ENCODE measurements at places on chromosomes 6 and 20.

- H3K36me3 ChIP-seq: no peaks in the 10 kb centered on the region
- H3K4me3 ChIP-seq: no peak overlapping the region
- H3K4me1 ChIP-seq: no peaks in the 10 kb centered on the region
- H3K27ac ChIP-seq: no peak overlapping the region
- H3K27me3 ChIP-seq: no peaks in the 10 kb centered on the region
Measured at GRCh38 chr20:13068336-13068735, 59.6 kb downstream of the SPTLC3 start.

- no peaks in the 10 kb centered on the region for H3K4me1 ChIP-seq
- H3K27ac ChIP-seq: no peak overlapping the region
- H3K36me3 ChIP-seq: no peaks in the 10 kb centered on the region
- no peak overlapping the region for H3K4me3 ChIP-seq
Measured at GRCh38 chr6:138397128-138398122, 6.6 kb upstream of the HEBP2 start.

GRCh38 chr6:84065693-84066290 is 32.2 kb downstream of the MRAP2 start:
- H3K27ac ChIP-seq: no peak overlapping the region
- H3K27me3 ChIP-seq: no peaks in the 10 kb centered on the region
- H3K36me3 ChIP-seq: no peaks in the 10 kb centered on the region
- DNase-seq: no peak

- DNase-seq: no peak
- no peak overlapping the region for H3K4me3 ChIP-seq
- no peaks in the 10 kb centered on the region for H3K36me3 ChIP-seq
- peaks cover 11% of the 10 kb centered on the region for H3K4me1 ChIP-seq
- no peaks in the 10 kb centered on the region for H3K27me3 ChIP-seq
- H3K27ac ChIP-seq: no peak overlapping the region
Measured at GRCh38 chr20:53647286-53647821, 53.7 kb upstream of the ZNF217 start.

GRCh38 chr6:114421199-114421598 is 78.4 kb upstream of the HS3ST5 start:
- H3K4me3 ChIP-seq: no peak overlapping the region
- DNase-seq: no peak
- H3K27me3 ChIP-seq: no peaks in the 10 kb centered on the region
- no peaks in the 10 kb centered on the region for H3K36me3 ChIP-seq
- no peak overlapping the region for H3K27ac ChIP-seq
- no peaks in the 10 kb centered on the region for H3K4me1 ChIP-seq

DNA sequence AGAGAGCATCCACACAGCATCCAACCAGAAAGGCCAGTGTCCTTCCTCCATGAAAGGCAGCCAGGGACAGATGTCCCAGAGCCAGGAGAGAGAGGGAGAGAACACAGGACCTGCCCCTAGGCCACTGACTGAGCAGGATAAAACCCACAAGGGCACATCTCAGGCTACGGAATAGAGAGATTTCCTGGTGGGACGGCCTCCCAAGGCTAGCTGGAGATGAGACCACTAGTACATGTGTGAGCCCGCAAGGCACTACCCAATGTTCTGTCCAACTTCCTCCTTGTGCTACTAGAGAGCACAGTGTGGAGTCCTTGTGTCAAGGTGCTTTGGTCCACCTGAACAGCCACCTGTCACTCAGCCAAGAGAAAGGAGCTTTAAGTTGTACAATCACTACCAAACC is 44.2 kb downstream of the PLCG1 start:
- H3K27me3 ChIP-seq: no peaks in the 10 kb centered on the region
- DNase-seq: no peak
- peaks cover 8% of the 10 kb centered on the region for H3K4me1 ChIP-seq
- H3K4me3 ChIP-seq: no peak overlapping the region
- H3K36me3 ChIP-seq: no peaks in the 10 kb centered on the region

DNA sequence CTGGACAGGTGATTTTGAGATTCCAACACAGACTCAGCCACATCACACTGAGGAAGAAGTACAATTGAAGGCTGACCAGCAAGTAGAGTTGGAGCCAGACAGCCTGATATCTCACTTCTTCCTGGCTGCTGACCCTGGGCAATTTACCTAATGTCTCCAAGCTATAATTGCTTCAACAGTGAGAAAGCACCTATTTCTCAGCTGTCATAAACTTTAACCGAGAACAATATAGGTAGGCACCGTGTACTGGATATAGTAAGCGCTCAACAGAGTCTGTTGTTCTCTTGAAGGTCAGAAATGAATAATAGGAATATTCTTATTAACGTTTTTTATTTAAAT is 28.3 kb downstream of the STX7 start:
- H3K4me1 ChIP-seq: no peaks in the 10 kb centered on the region
- no peaks in the 10 kb centered on the region for H3K36me3 ChIP-seq
- no peak overlapping the region for H3K4me3 ChIP-seq
- H3K27me3 ChIP-seq: no peaks in the 10 kb centered on the region

DNA sequence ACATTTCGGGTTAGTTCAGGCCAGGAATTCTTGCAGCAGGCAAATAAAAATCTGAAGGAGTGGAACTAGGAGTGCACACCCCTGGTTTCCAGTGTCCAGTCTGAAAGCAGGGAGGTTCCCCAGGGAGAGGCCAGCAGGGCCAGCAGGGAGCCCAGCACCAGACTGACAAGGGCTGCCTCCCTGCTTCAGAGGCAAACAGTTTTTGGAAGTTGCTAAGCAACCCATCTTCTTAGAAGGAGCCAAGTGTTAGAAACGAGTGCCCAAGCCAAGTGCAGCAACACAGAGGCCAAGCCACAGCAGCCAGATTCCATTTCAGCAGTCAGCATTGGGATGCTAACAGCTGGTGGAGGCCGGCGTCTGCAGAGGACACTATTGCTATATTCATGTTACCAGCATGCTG is 179.1 kb downstream of the SYNDIG1 start:
- H3K4me3 ChIP-seq: no peak overlapping the region
- no peaks in the 10 kb centered on the region for H3K4me1 ChIP-seq
- DNase-seq: no peak
- no peaks in the 10 kb centered on the region for H3K27me3 ChIP-seq

GRCh38 chr20:17666481-17666880 is 15.6 kb downstream of the RRBP1 start:
- peaks cover 2% of the 10 kb centered on the region for H3K36me3 ChIP-seq
- no peak overlapping the region for H3K27ac ChIP-seq
- DNase-seq: no peak
- no peak overlapping the region for H3K4me3 ChIP-seq
- H3K4me1 ChIP-seq: peaks cover 20% of the 10 kb centered on the region

DNA sequence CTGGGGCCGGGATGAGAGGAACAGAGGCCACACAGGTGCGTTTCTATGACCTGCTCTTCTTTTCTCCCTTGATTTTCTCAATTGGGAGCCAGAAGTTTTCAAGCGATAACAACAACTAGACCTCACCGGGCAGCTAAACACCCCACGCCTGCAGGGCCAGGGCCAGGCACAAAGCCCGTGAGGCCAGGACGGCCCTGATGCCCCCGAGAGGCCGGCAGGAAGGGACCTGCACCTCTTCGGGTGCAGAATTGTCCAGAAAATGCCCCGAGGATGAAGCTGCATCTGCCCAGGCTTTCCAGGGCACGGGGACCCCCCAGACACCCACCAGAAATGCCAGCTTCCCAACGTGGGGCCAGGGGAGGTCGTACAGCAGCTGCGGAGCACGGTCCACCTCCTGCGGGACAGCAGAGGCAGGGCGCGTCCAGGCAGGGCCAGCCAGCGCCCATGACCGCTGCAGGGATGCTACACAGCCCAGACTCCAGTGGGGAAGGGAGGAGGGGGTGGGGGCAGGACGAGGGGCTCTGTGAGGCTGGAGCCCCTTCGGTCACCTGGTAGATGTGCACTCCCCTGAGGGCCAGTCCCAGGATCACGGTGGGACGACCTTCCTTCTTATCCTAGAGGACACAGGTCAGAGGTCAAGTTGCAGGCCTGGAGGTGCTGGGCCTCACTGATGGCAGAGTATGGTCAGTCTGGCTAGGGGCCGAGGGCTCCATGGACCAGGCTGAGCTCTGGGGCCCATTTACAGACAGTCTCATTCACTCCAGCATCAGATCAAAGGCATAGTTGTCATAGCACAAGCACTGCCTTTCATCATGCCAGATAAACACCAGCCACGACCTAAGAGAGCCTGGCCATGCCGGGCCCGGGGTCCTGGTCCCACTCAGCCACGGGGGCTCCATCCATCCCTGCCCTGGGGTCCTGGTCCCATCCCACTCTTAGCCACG is 16.4 kb downstream of the FRMD1 start:
- H3K27me3 ChIP-seq: no peaks in the 10 kb centered on the region
- no peaks in the 10 kb centered on the region for H3K4me1 ChIP-seq
- H3K27ac ChIP-seq: no peak overlapping the region
- no peaks in the 10 kb centered on the region for H3K36me3 ChIP-seq

DNA sequence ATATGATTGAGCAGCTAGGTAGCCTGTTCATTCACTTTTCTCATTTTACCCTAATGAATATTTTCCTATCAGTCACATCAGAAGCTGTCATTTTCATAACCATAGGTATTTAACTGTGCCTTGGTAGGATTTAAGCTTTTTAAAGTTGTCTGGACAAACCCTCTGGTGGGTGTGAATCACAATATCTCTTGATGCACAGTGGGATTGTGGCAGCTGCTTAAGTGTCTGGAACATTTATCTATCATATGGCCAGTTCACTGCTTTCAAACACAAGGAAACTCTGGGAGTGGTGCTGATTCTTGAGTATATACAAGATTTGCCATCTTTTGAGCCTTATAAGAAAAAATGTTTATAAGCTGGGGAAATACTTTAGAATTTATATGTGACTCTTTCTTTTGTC is 87.0 kb upstream of the SUPT3H start:
- H3K4me1 ChIP-seq: no peaks in the 10 kb centered on the region
- H3K27ac ChIP-seq: no peak overlapping the region
- DNase-seq: no peak
- H3K27me3 ChIP-seq: no peaks in the 10 kb centered on the region
- H3K4me3 ChIP-seq: no peak overlapping the region

GRCh38 chr6:143603455-143603854 is 74.3 kb upstream of the PHACTR2 start:
- peaks cover 18% of the 10 kb centered on the region for H3K4me1 ChIP-seq
- no peak overlapping the region for H3K4me3 ChIP-seq
- DNase-seq: no peak
- no peaks in the 10 kb centered on the region for H3K36me3 ChIP-seq
- H3K27ac ChIP-seq: no peak overlapping the region

- H3K4me1 ChIP-seq: peaks cover 13% of the 10 kb centered on the region
- H3K36me3 ChIP-seq: no peaks in the 10 kb centered on the region
- H3K4me3 ChIP-seq: no peak overlapping the region
- DNase-seq: no peak
- H3K27me3 ChIP-seq: no peaks in the 10 kb centered on the region
Measured at GRCh38 chr6:131400779-131401496, 172.1 kb upstream of the ARG1 start.

DNA sequence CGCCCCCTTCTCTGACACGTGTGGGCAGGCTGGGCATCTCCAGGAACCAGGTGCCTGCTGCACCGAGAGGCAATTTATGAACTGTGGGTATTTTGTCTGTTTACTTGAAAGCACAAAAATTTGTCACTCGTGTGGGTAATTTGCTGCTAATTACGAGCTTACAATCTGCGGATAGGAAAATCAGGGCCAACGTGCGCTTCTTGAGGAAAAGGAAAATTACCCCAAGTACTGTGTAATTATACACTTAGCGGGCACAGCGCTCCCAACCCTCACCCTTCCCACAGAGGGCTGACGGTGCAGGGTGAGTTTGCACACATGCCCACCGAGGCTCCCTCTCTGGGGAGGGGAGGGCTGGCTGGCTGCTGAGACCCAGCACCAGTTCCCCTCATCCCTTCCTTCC is 25.3 kb upstream of the MDGA1 start:
- H3K27me3 ChIP-seq: no peaks in the 10 kb centered on the region
- no peaks in the 10 kb centered on the region for H3K4me1 ChIP-seq
- no peaks in the 10 kb centered on the region for H3K36me3 ChIP-seq
- no peak for DNase-seq

DNA sequence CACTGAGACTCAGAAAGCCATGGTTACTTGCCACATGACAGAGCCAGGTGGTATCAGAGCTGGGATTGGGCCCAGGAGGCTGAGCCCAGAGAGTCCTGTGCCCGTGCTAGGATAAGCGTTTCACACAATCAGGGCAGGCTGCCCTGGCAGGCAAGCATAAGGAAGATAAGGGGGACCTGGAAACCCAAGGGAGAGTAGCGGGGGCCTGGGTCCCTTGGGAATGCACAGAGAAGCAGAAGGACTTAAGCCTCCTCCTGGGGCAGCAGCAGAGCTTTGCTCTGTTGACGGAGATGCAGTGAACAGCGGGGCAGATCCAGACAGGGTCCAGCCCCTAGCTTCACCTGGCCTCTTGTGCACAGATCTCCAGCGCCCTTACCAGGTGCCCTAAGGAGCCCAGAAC is 8.7 kb downstream of the TRIB3 start:
- no peaks in the 10 kb centered on the region for H3K36me3 ChIP-seq
- H3K4me3 ChIP-seq: no peak overlapping the region

GRCh38 chr6:39543095-39543494 is 182.1 kb downstream of the KIF6 start:
- no peak for DNase-seq
- H3K27me3 ChIP-seq: no peaks in the 10 kb centered on the region
- H3K27ac ChIP-seq: no peak overlapping the region

GRCh38 chr6:44539701-44540355 is 152.3 kb downstream of the CDC5L start:
- no peak overlapping the region for H3K27ac ChIP-seq
- DNase-seq: no peak
- no peaks in the 10 kb centered on the region for H3K27me3 ChIP-seq
- no peak overlapping the region for H3K4me3 ChIP-seq
- no peaks in the 10 kb centered on the region for H3K36me3 ChIP-seq

- no peaks in the 10 kb centered on the region for H3K36me3 ChIP-seq
- no peak overlapping the region for H3K4me3 ChIP-seq
- DNase-seq: peak; percentile 58
- peaks cover 10% of the 10 kb centered on the region for H3K4me1 ChIP-seq
- no peaks in the 10 kb centered on the region for H3K27me3 ChIP-seq
Measured at GRCh38 chr6:119148098-119148824, 69.8 kb upstream of the FAM184A start.

GRCh38 chr20:13530146-13530545 is 108.6 kb downstream of the TASP1 start:
- H3K27me3 ChIP-seq: no peaks in the 10 kb centered on the region
- no peak overlapping the region for H3K27ac ChIP-seq
- DNase-seq: no peak
- no peaks in the 10 kb centered on the region for H3K36me3 ChIP-seq

GRCh38 chr20:48223715-48224114 is 438.4 kb upstream of the SULF2 start:
- no peak overlapping the region for H3K27ac ChIP-seq
- no peaks in the 10 kb centered on the region for H3K36me3 ChIP-seq
- no peaks in the 10 kb centered on the region for H3K4me1 ChIP-seq
- no peak for DNase-seq

DNA sequence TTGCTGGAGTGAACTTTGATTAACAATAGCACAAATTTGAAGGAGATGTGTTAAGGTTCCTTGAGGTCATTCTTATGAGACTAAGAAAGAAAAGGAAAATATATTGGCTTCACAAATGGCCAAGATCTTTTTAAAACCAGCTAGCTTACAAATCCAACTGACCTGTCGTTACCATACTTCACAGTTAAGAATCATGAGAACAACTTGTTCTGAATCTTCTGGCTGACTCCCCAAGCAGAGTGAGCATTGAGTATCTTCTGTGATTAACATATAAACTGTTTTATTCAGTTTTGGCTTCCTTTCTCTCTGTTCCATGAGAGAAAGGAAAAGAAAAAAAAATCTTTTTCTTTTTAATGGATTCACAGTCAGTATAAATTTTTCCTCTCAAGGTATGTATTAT is 277.1 kb downstream of the KHDC1L start:
- DNase-seq: no peak
- H3K4me3 ChIP-seq: no peak overlapping the region
- H3K27ac ChIP-seq: no peak overlapping the region
- no peaks in the 10 kb centered on the region for H3K36me3 ChIP-seq
- no peaks in the 10 kb centered on the region for H3K4me1 ChIP-seq
